Right atrium auricular region (tissue), 2 donors: ENCODE measurements at places on chromosomes 5 and 9. TPM values are rescaled to one million over a fixed set of nuclear protein-coding genes. Genes with fewer than 3 reads are reported as not detected.

GABRP gene
- total RNA-seq, result 0.16 TPM

FRMPD1 gene
- total RNA-seq, result 0.31 TPM

PCDHGB4 gene
- total RNA-seq, result 6.4 TPM

DNA sequence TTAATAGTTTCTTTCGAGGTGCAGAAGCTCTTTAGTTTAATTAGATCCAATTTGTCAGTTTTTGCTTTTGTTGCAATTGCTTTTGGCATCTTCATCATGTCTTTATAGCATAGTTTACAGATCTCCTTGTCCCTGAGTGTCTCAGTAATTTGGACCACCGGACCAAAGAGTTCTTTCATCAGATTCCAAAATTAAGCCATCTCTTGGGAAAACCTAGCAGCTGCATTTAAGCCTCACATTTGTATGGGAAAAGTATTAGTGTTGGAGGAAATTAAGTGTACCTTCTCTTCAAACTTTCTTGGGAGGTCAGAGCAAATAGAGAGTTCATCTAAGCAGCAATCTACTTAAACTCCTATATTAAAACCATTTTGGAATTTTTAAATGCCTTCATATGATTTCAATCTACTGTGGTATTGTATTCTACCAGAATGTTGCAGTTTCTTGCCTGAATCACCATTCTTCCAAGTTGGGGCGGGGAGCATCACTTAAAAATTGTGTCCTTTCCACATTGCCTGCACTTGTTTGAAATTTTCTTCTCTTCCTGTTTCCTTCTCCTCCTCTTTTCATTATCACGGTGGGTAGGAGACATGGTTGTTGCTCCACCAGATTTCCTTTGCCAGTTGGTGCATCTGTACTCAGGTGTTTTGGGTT is 97.3 kb upstream of the DAB2 start:
- no peaks in the 10 kb centered on the region for H3K27me3 ChIP-seq
- DNase-seq, result no peak
- no peak overlapping the region for H3K4me3 ChIP-seq
- H3K27ac ChIP-seq, result no peak overlapping the region

GRCh38 chr5:68348447-68349222 is 133.1 kb downstream of the PIK3R1 start:
- no peak overlapping the region for H3K4me3 ChIP-seq
- peaks cover 16% of the 10 kb centered on the region for H3K4me1 ChIP-seq
- H3K27me3 ChIP-seq, result no peaks in the 10 kb centered on the region
- no peak overlapping the region for H3K27ac ChIP-seq
- H3K36me3 ChIP-seq, result no peaks in the 10 kb centered on the region
